ENCODE measurements at places on chromosomes 5 and 9.

DNA sequence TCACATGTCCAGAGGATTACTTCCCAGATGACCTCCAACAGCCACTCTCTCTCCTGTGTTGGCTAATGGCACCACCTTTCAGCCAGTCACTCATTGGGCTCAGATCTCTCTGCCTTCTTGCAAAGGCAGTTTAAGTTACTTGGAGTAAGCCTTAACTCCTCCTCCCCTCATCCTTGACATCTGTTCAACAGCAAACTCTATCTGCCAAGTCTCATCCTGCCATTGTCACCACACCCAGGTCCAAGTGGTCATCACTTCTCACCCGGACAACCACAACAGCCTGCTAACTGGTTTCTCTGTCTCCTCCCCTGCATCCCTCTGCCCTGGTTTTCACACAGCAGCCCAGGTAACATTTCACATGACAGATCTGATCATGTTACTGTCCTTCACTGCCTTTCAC, 58.5 kb downstream of the DCP2 start:
- DNase-seq: no peak

GRCh38 chr5:109410389-109411148, 795 bp upstream of the PJA2 start:
- DNase-seq: peak; percentile 54

DNA sequence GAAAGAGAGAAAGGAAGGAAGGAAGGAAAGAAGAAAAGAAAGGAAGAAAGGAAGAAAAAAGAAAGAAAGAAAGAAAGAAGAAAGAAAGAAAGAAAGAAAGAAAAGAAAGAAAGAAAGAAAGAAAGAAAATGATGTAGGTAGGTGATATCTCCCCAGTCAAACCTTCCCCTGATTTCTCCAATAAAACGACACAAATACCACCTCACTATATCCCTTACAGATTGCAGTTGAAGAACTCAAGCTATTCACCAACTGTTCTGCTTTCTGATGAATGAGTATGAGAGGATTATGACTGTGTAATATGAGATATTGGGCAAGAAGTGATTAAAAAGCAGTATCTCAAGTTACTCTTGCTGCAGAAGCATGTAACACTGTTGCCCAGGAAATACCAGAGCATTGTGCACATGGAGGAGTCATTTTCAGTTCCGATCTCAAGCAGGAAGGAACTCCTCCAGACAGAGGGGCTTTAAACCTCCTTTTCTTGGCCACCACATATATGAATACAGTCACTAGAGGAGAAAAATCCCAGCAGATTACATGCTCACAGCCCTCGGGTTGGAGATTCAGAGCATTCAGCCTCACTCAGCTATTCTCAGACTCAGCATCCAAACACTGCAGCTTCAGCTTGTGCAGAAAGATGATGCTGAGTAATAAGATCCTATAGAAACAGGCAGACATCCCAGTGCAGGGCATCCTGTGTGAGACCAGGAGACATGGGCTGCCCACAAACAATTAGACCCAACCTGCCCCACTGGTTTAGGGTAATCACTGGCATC, 61.4 kb downstream of the UGCG start:
- DNase-seq: peak; percentile 35

DNA sequence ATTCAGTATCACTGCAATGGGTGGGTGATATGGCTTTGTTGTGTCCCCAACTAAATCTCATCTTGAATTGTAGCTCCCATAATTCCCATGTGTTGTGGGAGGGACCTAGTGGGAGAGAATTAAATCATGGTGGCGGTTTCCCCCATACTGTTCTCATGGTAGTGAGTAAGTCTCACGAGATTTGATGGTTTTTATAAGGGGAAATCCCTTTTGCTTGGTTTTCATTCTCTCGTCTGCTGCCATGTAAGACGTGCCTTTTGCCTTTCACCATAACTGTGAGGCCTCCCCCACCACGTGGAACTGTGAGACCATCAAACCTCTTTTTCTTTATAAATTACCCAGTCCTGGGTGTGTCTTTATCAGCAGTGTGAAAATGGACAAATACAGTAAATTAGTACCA, 9.5 kb upstream of the NANS start:
- DNase-seq: no peak

Data from right renal cortex interstitium (tissue), 3 donors.